ENCODE measurements at places on chromosomes 5 and 9. TPM values are rescaled to one million over a fixed set of nuclear protein-coding genes. Genes with fewer than 3 reads are reported as not detected.

The PAPPA gene
- not detected for total RNA-seq

The CCL27 gene
- not detected for total RNA-seq

The PCSK1 gene
- total RNA-seq = not detected

The MSX2 gene
- total RNA-seq = 4.1 TPM

The IGFBPL1 gene
- total RNA-seq = not detected

The STC2 gene
- total RNA-seq = 182 TPM

Data from PC-3 (cell line).